HuH-7.5 (cell line): ENCODE measurements at places on chromosomes 16 and 17.

DNA sequence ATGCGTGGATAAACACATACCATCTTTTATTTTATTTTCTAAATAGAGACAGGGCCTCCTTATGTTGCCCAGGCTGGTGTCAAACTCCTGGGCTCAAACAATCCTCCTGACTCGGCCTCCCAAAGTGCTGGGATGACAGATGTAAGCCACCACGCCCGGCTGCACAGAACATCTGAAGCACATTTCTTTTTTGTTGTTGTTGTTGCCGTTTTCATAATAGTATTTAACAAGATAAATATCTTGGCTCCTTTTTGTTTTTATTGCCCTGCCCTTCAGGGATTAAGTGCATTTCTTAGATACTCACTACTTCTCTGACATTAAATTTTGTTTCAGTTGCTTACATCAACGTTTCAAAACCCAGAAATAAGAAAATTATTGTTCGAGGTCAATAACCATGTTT is 37.4 kb downstream of the ANKRD11 start:
- DNase-seq: no peak

DNA sequence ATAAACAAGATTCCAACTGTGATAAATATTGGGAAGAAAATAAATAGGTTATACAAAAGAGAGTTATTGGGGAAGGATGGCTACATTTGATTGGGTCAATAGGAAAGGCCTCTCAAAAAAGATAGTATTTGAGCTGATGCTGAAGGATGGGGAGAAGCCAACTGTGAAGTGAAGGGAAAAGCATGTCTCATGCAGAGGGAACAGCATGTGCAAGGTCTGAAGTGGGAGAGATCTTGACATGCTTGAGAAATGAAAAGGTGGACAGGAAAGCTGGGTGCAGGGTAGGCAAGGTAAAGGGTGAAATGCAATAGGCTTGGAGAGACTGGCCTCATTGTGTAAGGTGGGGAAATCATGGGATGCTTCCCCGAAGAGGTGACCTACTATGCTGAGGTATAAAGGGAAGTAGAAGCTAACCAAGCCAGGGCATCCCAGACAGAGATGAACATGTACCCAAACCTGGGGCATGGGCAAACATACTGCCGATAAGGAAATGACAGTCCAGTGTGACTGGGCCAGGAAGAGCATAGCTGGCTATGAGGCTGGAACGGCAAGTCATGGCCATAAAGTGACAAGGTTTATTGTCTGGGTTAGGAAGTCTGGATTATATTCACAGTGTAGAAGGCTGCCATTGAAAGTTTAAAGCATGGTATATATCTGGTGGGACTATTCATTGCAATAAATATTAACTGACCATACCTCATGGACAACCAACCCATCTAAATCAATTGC is 91.2 kb downstream of the TOX3 start:
- DNase-seq: no peak

DNA sequence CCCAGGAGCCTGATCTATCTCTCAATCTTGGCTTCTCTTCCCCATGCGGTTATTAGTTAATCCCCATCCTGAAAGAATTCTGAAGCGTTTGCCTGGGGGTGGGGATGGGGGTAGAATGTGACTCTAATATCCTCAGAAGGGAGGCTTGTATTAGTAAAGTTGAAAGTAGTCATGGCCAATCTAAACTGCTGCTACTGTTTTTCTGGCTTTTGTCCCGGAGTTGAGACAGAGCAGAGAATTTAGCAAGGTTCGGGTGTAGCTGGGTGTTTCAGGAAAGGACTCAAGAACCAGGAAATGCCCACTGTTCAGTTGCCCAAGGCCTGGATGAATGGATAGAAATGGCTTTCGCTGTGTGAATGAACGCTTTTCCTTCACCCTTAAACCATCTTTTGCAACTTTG is 17.6 kb upstream of the ITGAM start:
- no peak for DNase-seq

DNA sequence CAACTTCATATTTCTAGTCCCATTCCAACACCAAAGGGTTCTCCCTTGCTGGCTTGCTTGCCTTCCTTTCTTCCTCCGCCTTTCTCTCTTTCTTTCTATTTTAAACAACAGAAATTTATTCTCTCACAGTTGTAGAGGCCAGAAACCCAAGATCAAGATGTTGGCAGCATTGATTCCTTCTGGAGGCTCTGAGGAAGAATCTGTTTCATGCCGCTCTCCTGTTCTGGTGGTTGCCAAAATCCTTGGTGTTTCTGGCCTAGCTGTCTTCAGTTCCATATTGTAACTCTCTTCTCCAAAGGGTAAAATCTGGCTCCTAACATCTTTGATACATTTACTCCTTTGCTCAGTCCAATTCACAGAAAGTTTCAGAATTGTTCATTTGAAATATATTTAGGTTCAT is 3.0 kb upstream of the ANKRD40CL start:
- no peak for DNase-seq

DNA sequence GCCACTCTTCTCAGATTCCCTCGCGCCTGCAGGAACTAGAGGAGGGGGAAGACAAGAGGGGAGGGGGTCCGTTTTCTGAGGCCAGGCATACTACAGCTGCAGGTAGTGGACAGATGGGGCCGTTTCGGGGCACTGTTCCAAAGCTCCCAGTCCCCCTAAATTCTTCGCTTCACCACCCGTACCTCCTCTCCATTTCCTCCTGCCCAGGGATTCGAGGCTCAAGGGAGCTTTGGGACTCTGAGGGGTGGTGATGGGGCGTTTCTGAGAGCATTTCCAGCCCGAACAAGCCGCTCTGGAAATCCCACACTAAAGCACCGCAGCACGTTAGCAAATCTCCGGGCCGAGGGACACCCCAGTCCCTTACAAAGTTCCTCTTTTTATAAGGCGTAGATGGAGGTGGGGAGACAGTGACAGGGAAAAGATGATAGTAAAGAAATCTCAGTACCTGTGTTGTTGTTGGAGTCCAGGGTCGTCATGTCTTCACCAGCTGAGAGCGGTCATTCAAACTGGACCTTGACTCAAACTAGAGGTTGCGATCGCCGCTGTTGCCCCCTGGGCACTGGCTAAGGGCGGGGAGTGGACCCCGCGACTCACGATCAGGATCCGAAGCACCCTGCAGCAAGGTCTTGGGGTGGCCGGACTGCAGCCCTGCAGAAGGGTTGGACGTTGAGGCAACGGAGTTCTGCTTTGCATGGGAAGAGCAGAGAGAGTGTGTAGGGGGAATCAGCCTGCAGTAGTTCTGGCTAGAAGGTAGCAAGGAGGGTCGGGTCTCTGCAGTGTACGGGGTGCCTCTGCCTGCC is 570 bp downstream of the NR1D1 start:
- no peak for DNase-seq

- DNase-seq: no peak
These were observed 290.8 kb upstream of the HSBP1 start for GRCh38 chr16:83516931-83517330.

- DNase-seq: no peak
These were observed 129.1 kb downstream of the AIPL1 start for GRCh38 chr17:6305613-6306360.

GRCh38 chr17:12961655-12962054 is 56.2 kb downstream of the ELAC2 start:
- DNase-seq: no peak

GRCh38 chr17:7043497-7044198 is at the start of gene SLC16A11:
SLC16A11 (minus strand) TSS chr17:7044092; CDS start chr17:7043513, 579 bp downstream.
- DNase-seq: no peak

DNA sequence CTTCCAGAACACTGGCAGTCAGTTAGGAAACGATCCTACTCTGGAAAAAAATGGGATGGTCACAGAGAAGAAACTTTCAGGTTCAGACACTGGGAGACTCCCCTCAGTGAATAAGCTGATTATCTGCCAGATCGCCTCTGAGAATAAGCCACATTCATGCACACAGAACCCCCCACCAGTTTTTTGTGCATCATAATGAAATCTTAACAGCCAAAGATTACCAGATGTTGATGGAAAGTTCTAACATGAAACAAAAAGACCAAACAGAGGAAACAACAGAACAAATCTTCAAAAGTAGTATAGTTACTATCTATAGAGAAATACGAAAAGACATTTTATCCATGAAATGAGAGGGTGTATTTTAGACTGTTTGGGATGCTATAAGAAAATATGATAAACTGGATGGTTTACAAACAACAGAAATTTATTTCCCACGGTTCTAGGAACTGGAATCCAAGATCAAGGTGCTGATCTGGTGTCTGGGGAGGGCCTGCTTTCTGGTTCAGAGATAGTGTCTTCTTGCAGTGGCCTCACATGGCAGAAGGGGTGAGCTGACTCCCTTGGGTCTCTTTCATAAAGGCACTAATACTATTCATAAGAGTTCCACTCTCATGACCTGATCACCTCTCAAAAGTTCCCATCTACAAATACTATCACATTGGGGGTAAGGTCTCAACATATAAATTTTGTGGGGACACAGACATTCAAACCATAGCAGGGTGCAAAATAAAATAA is 8.0 kb upstream of the AMZ2 start:
- DNase-seq: no peak

- DNase-seq: no peak
These were observed 60.2 kb upstream of the ADORA2B start for GRCh38 chr17:15884731-15885130.

DNA sequence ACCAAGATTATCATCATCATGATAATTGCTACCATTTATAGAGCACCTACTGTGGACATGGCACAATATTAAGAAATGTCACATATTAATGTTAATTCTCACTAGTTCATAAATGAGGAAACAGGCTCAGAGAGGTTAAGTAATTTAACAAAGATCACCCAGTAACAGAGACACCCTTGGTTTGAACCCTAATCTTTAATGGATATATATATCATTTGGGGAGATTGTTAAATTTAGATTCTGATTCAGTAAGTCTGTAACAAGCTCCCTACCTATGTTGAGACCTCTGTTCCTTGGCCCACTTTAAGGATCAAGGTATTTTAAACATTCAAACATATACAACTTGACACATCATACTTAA is 804 bp upstream of the TMEM100 start:
- DNase-seq: no peak

DNA sequence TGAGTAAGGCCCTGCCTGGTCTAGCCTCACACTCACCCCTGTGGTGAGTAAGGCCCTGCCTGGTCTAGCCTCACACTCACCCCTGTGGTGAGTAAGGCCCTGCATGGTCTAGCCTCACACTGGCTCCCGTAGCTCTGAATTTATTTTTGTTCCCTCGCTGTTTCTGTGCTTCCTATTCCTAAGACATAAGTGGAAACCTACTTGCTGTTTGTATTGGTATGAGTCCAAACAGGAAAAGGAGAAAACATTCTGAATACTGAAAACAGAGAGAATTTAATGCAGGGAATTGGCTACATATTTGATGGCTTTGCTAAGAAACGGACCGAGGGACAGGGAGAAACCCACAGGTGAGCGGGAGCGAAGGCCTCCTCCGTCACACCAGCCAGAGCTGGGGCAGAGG is 267.8 kb downstream of the FOXL1 start:
- DNase-seq: no peak

DNA sequence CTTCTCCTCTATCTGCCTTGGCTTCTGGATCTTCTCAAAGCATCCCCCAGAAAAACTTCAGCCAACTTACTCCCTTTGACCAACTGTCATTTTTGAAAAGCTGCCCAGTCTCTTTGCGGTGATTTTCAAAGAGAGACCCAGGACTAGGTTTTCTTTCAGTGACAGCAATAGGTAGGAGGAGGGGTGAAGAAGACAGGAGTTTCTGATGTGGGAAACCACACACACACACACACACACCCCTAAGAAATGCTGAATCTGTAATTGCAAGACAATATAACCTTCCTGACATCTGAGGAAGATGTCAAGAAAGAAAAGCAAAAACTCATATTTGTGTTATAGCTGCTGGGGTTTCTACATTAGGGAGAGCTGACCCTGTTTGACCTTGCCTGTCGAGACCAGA is 5.2 kb downstream of the FAM20A start:
- DNase-seq: no peak

GRCh38 chr16:51167170-51167895 is 16.3 kb upstream of the SALL1 start:
- no peak for DNase-seq

DNA sequence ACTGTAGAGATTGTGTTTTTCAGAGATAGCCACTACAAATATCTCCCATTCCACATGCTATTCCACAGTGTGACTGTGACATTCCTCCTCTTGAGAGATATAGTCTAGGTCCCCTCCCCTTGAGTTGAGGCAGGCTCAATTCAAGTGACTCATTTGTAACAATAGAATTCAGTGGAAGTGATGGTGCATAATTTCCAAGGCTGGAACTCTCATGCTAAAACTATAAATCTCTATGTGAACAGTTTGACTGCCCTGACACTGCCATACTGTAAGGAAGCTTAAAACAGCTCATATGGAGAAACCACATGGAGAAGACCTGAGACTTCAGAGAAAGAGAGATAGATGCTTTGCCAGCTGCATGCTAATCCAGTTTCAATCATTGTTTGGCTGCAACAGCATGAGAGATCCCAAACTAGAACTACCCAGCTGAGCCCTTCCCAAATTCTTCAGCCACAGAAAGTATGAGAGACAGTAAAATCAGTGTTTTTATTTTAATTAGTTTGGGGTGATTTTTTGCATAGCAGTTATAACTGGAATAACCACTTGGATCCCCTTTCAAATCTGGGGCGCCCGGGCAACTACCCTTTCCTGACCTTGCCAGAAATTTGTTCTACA is 19.5 kb upstream of the CSNK2A2 start:
- DNase-seq: no peak

DNA sequence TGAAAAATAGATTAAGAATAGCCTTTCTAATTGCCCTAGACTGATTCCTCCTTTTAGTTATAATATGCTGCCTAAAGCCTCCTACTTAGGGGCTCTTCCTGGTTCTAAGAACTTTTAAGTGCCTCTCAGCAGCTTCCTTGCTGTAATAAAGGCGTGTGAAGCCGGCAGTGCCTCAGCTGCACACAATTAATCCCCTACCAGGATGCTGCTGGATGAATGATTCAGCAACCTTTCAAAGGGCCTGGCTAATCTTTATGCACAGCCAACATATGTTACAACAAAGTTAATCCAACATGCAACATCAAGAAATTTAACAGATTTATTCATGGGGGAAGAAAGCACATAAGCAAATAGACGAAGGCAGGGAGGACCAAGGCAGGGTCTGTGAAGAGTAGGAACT is 145.2 kb downstream of the PMP22 start:
- no peak for DNase-seq

DNA sequence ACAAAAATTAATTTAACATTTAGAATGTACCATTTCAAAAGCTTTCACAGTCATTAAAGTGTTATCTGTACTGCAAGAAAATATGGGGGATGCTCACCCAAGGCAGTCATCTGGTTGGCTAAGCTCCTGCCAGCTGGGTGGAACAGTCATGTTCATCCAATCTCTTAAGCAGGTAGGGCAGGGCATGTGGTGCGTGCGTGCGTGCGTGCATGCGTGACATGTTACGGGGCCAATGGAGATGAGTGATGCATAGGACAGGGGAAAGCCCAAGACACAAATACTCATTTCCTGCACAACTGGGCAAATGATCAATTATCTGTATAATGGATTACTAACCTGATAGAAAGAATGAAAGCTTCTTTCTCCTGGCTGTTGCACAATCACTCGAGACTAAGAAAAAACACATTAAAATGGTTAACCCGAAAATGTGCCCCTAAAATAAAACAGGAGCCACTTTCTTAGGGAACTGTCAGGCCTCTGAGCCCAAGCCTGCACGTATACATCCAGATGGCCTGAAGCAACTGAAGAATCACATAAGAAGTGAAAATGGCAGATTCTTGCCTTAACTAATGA is 104.4 kb downstream of the MYO1D start:
- no peak for DNase-seq

- no peak for DNase-seq
These were observed 525.2 kb upstream of the PSMD7 start for GRCh38 chr16:73771196-73772064.
